Right atrium auricular region (tissue), 2 donors: ENCODE measurements at places on chromosomes 4 and X. TPM values are rescaled to one million over a fixed set of nuclear protein-coding genes. Genes with fewer than 3 reads are reported as not detected.

DNA sequence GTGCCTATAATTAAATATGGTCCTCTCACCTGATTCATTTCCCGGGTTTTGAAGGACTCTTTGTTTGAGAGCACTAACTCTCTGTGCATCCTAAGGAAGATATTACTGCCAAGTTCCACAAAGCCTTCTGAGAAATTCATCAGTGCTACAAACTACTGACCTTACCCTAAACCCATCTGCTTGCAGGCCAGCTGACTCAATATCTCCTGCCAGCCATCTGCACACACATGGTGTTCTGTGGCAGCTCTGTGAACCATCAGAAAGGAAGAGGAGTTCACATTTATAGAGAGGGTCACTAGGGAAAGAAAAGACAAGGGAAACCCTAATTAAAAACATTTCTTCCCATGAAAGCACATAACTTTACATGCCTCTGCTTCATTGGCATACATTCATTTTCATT lies 156.7 kb downstream of the ATP10D start:
- no peak for DNase-seq

GRCh38 chr4:170014359-170015011 lies 11.7 kb downstream of the MFAP3L start:
- DNase-seq = no peak

DNA sequence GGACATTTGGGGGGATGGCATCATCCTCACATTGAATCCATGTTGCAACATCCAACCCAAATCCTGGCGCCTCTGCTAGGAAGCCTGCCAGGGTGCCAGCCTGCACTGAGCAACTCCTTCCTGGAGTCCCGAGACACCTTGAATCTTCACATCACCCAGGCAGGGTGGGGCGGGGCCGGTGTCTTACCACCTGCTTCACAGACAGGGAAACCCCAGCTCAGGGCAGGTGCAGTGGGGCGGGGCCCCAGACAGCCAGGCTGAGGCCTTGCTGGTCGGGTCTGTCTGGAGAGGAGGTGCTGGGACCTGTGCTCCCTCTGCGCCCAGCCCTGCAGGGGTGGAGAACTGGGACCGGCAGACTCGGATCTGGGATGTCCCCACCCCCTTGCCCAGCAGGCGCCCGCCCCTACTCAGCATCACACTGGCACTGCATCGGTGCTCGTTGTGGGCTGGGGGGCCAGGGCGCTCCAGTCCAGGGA lies 31.5 kb upstream of the HTRA3 start:
- no peak for DNase-seq

GRCh38 chrX:119728487-119728886 lies 29.9 kb upstream of the SOWAHD start:
- DNase-seq = no peak

DNA sequence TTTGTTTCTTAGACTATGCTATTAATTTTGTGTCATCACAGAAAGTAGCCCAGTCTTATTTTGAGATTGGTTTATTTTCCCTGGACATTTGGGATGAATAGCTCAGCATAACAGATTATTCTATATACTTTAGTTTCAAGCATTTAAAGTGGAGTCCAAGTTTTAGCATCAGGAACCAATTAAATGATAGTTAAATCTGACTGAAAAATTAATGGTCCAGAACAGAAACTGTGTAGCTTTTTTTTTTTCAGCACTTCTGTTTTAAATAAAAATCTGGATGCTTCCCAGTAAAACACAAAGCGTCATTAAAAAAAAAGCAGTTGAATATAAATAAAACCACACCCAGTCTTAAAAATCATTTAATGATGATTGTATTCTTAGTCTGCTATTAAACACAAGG lies 59.4 kb upstream of the PITX2 start:
- no peak for DNase-seq

DNA sequence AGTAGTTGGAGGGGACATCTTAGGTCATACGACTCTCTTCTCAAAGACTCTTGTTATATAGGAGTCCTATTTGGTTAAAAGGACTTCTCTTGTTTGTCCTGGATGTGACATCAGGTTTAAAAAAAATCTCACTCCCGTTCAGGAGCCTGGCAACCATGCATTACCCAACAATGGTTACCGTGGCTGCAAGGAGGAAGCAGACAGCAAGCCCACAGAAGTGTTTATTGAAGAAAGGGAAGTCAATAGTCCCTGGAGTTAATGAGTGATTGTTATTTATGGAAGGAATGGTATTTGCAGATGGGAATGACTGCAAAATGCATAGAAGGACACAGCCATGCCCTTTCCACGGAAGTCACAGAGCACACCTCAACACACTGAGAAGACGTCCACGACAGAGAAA lies 75.9 kb upstream of the ENPP6 start:
- peak; percentile 58 for DNase-seq

- DNase-seq = peak; percentile 36
These were observed 12.4 kb downstream of the PSAPL1 start for GRCh38 chr4:7422151-7422897.

DNA sequence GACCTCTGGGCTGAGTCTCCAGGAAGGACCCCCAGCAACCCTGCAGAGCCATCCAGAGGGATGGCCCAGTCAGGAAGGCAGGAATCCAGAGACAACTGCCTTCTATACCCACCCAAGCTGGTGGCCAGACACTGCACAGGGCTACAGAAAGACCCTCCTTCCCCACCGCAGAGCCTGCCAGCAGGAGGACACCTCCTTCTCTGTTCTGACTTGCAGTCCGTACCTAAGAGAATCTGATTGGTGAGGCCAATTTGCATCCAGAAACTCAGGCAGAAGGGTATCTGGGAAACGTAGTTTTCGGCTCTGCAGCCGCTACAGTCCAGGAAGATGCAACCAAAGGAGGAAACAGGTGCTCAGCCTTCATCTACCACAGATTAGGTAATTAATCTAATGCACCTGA lies 155.4 kb upstream of the FRG1 start:
- DNase-seq = no peak

DNA sequence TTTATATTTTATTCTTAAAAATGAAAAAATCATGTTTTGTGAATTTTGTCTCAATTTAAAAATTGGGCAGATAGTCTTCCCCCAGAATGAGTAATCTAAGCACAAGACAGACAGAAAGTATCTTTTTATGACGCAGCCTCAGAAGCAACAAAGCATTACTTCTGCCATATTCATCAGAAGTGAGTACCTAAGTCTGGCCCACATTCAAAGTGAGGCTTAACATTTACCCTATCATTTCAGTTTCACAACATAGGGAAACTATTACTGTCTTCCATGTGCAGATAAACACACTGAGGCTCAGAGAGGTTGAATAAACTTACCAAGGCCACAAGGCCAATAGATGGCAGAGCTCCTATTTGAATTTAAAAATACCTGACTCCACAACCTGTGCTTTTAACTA lies 4.4 kb upstream of the PRDX4 start:
- DNase-seq = no peak

DNA sequence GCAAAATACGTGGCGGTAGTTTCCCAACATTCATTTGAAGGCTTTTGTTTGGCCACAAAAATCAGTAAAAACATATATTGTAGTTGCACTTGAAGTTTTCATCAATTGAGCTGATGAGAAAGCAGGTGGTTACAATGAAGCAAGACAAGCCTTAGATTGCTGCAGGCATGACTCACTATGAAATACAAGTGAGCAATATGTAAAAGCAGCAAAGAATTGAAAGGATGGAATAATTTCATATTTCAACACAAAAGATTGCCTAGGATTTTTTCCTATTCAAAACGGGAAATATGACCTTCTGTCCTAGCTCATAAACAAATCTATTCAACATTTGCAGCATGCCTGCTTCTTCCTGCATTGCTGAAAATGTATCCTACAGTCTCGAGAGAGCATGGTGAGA lies 190.9 kb upstream of the BANK1 start:
- no peak for DNase-seq

DNA sequence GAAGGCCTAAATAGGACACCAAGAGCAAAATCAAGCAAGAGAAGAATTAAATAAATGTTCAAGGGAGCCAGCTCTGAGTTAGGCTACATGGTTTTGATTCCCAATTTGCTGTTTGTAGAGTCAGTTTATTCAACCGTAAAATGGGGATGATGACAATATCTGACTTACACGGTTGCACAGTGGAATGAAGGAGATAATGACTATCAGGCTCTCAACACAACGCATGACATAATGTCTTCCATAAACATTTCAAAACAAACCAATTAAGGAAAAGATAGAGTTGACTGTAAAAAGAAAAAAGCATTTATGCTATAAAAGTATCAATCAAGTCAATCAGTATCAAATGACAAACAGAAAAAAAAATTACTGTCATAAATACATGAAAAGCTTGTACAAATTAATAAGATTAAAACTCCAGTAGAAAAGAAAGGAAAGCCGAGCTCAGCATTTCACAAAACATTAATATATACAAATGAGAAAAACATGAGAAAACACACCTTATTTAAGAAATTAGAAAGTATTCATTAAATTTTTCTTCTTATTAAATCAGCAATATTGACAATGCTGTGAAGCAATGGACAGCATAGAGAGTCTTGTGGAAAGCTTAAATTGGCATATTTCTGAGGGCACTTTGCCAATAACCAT lies 179.0 kb downstream of the SCFD2 start:
- DNase-seq = no peak

DNA sequence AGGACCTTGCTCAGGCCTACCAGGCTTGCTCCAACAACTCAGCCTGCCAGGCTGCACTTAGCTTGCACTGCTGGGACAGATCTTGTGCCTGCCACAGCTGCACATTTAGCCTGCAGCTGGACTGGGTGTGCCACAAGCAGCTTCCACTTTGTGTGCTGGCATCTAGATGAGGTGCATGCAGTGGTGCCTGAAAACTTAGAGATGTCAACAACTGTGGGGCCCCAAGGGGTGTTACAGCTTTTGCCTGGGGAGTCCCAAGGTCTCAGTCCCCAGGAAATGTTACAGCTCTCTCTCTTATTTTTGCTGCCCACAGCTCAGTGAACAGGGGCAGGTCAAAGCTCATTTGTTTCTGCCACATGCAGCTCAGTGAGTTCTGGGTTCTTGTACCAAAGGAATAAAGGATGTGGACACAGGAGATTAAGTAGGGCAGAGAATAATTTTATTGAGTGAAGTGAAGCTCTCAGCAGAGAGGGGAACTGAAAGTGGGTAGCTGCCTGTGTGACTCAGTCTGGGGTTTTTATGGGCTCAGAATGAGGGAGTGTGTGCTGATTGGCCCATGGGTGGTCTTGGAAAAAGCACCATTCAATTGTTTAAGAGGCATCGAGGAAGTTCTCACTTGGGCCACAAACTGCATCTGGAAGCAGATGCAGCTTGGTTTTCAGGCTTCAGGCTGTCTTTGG lies 828.3 kb downstream of the TECRL start:
- DNase-seq = no peak

DNA sequence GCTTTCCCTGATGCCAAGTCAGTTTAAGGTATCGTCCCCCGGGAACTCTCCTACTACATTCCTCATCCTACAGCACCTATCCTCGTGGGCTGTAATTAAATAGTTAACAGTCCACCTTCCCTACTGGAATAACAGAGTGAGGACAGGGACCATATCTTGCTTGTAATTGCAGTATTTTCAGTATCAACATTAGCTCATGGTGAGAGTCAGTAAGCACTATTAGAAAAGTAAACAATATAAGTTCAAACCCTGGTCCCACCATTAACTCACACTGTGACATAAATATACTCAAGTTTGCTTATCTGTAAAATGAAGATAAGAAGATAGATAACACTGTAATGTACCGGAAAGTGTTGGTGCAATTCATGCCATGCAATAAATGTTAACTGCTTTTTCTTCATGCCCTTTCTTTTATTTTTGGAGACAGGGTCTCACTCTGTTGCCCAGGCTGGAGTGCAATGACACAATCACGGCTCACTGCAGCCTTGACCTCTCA lies 61.3 kb downstream of the SH3RF1 start:
- no peak for DNase-seq

GRCh38 chr4:26152056-26152455 lies 168.8 kb upstream of the RBPJ start:
- DNase-seq = no peak

- no peak for DNase-seq
These were observed 822.3 kb upstream of the FTHL17 start for GRCh38 chrX:31894152-31894551.

GRCh38 chr4:22345678-22346077 lies 170.2 kb downstream of the ADGRA3 start:
- DNase-seq = no peak

- DNase-seq = no peak
These were observed 88.5 kb upstream of the ETNPPL start for GRCh38 chr4:108851366-108851765.

GRCh38 chr4:1402021-1402515 lies 4.2 kb downstream of the NKX1-1 start:
- DNase-seq = no peak

- DNase-seq = no peak
These were observed 198.0 kb upstream of the MAMLD1 start for GRCh38 chrX:150164971-150165600.

The RIBC1 gene
- 0.86 TPM for total RNA-seq

The PPBP gene
- total RNA-seq = not detected

The PABPC1L2A gene
- total RNA-seq = not detected

The HMX1 gene
- total RNA-seq = not detected

The PTCHD1 gene
- 0.20 TPM for total RNA-seq
